ENCODE measurements at places on chromosomes 4 and X.

GRCh38 chrX:24037729-24038128, 10.7 kb upstream of the KLHL15 start:
- no peak for DNase-seq

GRCh38 chr4:75786526-75786925, 62.1 kb downstream of the USO1 start:
- DNase-seq = no peak

DNA sequence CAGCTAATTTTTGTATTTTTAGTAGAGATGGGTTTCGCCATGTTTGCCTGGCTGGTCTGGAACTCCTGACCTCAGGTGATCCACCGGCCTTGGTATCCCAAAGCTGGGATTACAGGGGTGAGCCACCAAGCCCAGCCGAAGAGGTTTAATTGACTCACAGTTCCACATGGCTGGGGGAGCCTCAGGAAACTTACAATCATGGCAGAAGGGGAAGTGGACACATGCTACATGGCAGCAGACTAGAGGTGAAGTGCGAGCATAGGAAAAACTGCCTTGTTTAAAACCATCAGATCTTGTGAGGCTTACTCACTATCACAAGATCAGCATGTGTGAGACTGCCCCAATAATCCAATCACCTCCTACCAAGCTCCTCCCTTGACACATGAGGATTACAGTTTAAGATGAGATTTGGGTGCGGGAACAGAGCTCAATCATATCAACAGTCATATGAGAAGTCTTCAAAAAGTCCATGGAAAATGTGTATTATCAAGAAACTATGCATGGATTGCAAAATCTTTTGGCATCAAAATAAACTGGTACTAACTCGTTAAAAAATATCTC, 25.8 kb upstream of the RPL39 start:
- DNase-seq = no peak

DNA sequence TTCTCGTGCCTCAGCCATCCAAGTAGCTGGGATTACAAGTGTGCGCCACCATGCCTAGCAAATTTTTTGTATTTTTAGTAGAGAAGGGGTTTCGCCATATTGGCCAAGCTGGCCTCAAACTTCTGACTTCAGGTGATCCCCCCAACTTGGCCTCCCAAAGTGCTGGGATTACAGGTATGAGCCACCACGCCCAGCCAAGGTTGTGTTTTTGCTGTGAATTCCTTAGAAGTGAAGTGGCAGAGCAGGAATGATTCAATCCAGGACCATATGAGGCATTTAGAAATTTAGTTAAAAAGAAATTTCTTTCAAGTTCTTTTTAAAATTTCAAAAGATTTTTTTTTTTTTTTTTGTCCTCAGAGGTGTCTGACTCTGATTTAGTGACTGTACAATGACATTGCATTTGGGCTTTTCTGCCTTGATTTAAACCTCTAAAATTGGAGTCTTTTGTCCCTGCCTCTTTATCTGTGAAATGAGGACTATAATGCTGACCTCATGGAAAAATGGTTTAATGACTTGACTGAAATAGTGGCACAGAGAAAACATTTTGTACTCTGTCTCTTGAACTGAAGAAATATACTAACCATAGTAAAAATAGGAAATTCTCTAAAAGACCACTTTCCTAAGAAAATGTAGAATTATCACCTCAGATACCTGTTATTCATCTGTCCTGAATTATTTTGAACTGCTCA, 59.9 kb downstream of the CXCL13 start:
- DNase-seq = no peak

DNA sequence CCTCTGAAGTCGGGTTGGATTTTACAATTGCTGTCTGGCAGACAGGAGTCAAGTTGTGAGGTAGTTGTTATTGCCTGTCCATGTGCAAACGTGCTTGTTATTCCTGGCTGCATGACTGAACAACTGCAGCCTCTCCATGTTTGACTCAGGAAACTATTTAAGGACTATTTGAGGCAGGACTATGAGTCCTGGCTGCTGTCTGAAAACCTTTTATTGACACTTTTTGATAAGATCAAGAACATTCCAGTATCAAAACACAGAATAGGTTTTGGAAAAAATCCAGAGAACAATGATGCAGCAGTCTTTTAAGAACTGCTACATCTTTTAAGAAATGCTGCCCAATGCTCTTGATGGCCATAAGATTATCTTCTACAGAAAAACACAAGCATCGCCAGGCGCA, 10.0 kb upstream of the SPRY1 start:
- peak; percentile 97 for DNase-seq

DNA sequence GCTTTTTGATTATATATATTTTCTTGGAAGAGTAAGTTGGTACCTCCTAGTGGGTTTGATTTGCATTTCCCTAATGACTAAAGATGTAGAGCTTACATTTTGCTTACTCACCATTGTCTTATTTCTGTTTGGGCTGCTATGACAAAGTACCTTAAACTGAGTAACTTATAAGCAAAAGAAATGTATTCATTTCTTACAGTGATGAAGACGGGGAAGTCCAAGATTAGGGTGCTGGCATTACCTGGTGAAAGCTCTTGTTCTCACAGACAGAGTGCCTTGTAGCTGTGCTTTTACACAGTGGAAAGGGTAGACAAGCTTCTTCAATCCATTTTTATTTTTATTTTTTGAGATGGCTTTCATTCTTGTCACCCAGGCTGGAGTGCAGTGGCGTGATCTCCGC, 229.2 kb upstream of the AGA start:
- DNase-seq = no peak

DNA sequence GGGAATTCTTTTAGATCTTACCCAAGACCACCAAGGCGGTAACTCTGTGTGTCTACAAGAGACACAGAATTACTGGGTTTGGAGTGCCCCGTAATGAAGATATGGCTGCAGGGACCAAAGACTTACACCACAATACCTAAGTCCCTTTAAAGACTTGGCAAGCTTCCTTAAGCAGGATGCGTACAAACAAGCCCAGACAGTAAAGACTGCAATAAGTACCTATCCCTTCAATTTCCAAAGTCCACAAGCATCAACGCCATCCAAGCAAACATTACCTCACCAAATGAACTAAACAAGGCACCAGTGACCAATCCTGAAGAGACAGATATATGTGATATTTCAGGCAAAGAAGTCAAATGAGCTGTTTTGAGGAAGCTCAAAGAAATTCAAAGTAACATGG, 42.3 kb upstream of the RNF128 start:
- no peak for DNase-seq

- DNase-seq = no peak
Measured at GRCh38 chr4:139593091-139593564, 37.1 kb upstream of the SETD7 start.

DNA sequence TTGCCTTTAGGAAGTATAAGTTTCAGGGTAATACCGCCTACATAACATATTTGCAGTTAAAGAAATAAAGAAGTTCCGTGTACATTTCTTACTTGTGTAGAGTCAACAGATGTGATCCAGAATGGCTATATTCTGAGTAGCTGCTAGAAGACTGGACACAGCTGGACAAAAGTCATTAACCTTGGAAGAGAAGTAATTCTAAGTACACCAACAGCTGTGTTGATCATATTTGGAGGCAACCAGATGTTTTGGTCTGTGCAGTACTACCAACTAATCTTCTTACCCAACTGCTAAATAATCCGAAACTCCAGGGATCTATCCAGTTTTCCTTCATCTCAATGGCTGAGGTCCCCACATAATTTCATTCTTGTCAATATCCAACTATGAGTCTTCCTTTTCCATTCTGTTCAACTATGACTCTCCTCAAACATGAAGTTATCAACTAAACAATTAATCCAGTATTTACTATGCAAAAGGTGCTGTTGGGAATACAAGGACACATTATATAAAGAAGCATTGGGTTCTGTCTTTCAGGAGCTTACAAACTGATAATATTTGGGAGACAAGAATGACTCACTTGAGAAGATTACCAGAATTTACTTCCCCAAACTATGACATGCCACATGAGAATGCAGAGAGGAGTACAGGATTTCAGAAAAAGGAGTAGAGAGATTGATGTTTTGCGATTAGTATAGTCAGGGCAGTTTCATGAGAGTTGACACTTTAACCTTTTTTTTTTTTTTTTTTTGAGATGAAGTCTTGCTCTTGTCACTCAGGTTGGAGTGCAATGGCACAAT, 78.2 kb downstream of the COL4A6 start:
- DNase-seq = no peak

Measured in dermis microvascular lymphatic vessel endothelial cell (primary cell).